LoVo (cell line): ENCODE measurements at places on chromosomes 11 and 22.

- DNase-seq = no peak
Observed at GRCh38 chr11:131737357-131737756, 366.9 kb downstream of the NTM start.

DNA sequence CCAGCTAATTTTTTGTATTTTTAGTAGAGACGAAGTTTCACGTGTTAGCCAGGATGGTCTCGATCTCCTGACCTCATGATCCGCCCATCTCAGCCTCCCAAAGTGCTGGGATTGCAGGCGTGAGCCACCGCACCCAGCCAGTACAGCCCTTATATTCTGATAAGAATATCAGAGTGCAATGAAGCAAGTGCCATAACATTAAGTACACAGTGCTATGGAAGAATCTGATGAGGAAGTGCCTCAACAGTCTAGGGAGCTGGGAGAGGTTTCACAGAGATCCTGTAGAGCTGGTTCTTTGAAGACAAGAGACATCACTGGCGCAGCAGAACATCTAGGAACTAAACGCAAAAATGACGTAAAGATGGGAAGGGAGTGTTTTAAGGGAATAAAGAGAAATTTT is 2.1 kb downstream of the RTCB start:
- no peak for DNase-seq

DNA sequence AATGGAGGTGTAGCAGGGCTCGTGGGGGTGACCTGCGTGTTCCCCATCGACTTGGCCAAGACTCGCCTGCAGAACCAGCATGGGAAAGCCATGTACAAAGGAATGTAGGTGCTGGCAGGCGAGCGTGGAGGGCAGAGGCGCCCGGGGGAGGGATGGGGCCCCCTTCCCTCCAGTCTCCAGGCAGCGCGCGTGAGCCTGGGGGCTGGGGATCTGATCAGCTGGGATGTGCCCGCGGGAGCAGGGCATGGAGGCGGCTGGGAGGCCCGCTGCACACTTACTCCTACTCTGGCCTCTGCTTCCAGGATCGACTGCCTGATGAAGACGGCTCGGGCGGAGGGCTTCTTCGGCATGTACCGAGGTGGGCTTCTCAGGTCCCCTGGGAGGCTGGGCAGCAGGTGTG is 17.8 kb downstream of the SLC25A18 start:
- no peak for DNase-seq

- DNase-seq = no peak
Observed at GRCh38 chr11:67491276-67492068, 8.6 kb downstream of the AIP start.

DNA sequence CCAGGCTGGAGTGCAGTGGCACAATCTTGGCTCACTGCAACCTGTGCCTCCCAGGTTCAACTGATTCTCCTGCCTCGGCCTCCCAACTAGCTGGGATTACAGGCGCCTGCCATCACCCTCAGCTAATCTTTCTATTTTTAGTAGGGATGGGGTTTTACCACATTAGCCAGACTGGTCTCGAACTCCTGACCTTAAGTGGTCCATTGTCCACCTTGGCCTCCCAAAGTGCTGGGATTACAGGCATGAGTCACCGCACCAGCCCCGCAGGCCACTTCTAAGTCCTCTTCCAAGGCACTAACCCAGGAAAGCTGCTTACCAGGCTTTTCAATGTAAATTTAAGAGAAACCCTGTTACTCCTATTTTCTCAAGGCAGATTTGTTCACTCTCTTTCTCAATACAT is 50.4 kb downstream of the DENND5A start:
- no peak for DNase-seq
